ENCODE measurements at places on chromosomes 7 and 10.

GRCh38 chr10:47419421-47419820 is 35.3 kb upstream of the ZNF488 start:
- no peak for DNase-seq

DNA sequence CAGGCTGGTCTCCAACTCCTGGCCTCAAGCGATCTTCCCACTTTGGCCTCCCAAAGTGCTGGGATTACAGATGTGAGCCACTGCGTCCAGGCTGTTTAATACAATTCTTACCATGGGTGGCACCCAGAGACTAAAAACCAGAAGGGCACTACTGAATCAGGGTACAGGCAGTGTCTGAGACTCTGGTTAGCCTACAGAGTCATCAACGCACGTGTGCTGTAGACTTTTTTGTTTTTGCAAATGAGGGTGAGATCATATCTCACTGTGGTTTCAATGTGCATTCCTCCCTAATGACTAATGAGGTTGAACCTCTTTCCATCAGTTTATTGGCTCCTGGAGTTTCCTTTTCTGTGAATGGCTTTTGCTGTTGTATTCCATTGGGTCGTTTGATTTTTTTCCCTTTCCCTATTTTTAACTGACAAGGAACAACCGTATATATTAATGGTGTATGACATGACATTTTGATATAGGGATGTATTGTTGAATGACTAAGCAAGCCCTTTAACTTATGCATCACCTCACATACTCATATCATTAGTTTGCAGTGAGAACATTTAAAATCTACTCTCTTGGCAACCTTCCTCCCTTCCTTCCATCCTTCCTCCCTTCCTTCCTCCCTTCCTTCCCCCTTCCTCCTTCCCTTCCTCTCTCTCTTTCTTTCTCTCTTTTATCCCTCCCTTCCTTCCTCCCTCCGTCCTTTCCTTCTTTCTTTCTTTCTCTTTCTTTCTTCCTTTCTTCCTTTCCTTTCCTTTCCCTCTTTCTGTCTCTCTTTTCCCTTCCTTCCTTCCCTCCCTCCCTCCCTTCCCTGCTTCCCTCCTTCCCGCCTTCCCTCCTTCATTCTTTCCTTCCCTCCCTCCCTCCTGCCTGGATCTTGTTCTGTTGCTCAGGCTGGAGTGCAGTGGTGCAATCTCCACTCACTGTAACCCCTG is 9.3 kb upstream of the TMEM270 start:
- DNase-seq: no peak

DNA sequence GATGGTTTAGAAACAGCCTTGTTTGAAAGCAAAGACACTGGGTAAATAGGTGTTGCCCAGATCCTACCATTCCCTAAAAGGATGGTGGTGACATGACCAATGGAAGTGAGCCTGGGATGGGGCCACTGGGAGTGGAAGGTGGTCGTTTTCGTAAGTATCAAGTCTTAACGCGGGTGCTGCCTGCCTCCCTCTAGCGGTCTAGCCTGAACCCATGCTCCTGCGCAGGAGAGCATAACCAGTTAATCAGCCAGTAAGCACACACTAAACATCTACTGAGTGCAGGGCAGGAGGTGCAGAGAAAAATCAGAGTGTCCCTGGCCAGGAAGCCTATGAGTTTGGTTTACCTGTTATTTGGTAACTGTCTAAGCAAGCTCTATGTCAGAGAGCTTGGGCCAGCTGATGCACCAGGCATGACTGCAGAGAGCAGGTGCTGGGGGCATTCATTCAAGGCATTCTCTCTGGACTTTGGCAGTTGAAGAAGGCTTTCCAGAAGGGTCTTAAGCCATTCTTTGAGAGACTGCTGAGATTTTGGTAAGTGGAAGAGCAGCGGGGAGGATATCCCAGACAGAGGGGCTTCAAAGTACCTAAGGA is 930 bp downstream of the GARIN1A start:
- DNase-seq: no peak

- DNase-seq: no peak
Observed at GRCh38 chr10:93503075-93503474, 6.7 kb downstream of the CEP55 start.

- no peak for DNase-seq
Observed at GRCh38 chr10:77857272-77857671, 69.3 kb downstream of the DLG5 start.

- no peak for DNase-seq
Observed at GRCh38 chr10:113562069-113562468, 9.2 kb downstream of the HABP2 start.

DNA sequence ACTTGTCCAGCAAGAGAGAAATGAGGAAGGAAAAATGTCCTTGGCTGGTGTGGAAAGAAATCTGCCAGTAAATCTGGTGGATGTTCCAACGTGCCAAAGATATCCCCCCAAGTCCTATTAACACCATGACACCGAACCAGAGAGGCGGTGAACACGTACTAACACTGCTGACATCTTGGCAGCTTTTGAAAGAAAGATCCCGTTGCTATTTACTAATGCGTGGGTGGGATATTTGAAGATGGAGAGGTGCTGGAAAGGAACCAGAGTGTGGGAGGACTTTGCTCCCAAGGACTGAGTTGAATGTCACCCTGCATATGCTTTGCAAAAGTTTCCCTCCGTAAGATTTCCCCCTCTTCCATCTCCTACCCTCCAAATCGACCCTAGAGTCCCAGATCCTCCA is 7.9 kb downstream of the CCDC3 start:
- no peak for DNase-seq

DNA sequence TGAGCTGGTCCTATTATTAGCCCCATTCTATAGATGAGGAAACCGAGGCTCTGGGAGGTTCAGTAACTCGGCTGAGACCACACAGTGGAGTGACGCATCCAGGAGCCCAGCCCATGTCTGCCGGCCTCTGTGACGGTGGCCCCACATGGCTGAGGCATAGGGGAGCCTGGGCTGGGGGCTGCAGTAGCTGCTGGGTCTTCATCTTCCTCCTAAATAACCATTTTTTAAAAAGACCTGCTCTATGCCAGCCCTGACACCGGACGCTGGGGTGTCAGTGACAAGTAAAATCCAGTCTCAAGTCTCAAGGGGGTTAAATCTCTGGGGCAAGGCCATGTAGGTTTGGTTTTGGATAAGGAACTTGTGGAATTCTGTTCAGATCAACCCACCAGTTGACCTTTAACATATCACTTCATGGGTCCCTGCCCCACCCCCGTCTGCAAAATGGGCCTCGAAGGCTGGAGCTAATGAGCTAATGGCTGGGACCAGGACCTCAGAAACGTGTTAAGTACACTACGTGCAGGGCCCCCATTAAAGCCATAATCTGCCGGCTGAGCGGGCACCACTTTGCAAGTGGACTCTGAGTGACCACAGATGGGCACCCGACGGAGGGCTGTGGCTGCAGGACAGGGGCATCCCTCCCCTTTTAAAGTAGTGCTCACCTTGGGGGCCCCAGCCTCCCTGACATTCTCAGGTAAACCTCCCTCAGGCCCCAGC is 136.5 kb upstream of the UNC5B start:
- DNase-seq: no peak

GRCh38 chr7:52030722-52031121 is 714.1 kb upstream of the COBL start:
- DNase-seq: no peak

DNA sequence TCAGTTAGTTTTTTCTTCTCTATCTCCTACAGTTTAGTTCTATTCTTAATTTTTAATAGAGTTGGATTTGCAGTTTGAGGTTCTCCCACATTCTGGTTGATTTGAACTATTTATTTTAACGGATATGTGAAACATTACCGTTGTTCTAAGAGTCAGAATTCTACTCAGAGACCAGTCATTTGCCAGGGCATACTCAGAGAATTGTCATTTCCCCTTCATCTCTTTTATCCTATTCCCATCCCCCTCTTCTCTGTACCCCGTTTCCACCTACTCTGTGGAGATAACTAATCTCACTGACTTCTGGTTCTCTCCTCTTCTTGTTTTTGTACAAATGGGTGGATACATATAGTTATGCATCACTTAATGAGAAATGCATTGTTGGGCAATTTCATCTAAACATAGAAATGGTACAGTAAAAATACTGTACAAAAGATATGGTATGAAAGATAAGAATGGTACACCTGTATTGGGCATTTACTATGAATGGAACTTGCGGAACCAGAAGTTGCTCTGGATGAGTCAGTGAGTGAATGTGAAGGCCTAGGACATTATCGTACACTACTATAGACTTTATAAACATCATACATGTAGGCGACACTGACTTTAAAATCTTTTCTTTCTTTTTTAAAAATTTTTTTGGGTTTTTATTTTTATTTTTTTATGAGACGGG is 53.1 kb downstream of the INPP5F start:
- DNase-seq: no peak

DNA sequence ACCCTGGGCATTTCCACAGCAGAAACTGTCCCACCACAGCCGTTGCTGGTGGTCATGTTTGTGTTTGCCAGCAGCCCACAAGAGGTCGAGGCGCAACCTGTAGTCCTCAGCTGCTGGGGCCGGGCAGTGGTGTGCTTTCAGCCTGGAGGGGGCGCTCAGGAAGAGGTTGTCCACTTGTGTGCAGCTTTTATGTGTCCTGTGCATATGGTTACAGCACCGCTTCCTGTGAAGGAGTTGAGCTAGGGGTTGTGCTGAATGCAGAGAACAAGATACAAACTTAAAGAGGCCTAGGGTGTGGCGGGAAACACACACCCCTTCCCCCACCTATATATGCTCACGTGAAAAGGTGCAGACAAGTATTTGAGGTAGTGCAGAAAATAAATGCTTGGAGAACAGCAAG is 29.5 kb upstream of the PFKFB3 start:
- no peak for DNase-seq

DNA sequence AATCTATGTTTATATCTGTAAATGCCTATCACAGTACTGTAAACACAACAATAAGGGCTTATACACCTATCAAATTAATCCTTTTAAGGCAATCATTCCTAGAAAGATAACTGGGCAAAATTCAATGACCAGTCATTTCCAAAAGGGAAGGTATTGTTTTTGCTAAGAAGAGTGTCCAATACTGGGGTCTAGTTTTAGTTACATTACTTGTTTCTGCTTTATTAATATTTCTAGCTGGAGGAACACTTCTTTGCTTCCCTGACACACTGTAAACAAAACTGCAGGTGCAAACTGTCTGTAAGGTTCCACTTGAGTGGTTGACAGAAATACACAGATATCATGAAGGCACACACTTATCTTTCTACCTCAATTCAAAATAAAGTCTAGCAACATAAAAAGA is 84.2 kb upstream of the FAM133B start:
- no peak for DNase-seq

Data from esophagus muscularis mucosa (tissue), 4 donors.